ENCODE measurements at places on chromosomes 7 and 10.

GRCh38 chr7:66282591-66282935 is 77.4 kb downstream of the TPST1 start:
- DNase-seq: no peak

GRCh38 chr10:91200314-91201212 is 19.9 kb upstream of the PCGF5 start:
- no peak for DNase-seq

DNA sequence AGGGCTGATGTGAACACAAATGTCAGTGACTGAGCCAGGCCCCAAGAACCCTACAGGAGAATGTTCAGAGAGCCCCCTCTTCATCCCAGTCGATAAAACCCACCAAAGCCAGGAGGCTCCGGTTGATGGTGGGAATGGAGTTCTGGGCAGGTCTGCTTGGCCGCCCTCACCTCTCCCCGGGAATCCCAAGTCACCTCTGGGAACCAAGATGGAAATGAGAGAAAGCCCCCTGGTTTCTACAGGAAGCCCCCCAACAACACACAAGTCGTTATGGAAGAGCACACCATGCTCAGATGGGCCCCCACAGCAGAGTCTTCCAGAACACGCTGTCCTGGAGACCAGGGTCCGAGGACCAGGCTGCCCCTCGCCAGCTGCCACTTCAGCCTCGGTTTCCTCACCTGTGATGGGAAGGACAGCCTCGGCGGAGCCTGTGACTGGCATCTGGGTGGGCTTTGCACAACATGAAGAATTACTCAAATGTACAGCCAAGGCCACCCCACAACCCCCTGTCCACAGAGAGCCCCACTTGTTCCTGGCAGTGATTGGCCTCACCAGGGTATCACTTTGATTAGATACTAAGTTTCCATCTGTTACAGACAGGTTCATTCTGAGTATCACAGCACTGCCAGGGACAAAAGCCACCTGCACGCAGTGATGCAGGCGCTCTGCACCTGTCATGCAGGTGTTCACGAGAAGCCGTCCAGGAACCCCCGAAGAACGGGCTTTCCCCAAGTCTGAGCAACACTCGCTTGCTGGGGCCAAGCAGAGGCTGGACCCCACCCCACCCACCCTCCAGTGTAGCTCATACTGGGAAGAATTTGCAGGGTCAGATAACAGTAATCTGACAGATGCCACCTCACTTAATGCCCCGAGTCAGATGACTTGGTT is 57.6 kb downstream of the MKI67 start:
- DNase-seq: no peak

GRCh38 chr10:9824631-9825071 is 1193.0 kb upstream of the CELF2 start:
- DNase-seq: no peak

GRCh38 chr10:34835908-34836508 is 20.9 kb upstream of the PARD3 start:
- no peak for DNase-seq

DNA sequence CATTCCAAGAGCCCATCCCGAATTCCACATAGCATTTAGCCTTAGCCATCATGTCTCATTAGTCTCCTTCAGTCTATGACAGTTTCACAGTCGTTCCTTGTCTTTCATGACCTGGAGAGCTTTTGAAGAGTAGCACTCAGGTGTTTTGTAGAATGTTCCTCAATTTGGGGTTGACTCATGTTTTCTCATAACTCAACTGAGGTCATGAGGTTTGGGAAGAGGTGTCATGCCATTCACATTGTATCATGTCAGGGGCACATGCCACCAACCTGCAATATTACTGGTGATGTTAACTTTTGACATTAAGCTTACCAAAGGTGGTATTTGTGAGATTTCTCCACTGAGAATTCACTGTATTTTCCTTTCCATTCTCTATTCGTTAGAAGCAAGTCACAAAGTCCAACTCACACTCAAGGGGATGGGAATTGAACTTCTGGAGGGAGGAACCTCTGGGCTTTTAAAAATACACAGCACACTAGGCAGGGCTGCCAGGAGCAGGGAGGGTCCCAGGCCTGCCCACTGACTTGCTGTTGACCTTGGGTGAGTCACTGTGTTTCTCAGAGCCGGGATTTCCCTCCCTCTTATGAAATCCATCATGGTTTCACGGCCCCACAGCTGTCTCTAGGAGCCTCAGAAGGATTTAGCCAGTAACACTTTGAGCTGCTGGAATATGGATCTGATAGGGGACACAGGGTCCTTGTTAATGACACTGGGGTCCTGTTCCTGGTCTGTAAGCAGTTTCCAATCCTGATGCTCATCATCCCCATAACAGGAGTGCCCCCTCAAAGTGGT is 74.4 kb upstream of the TCF7L2 start:
- DNase-seq: no peak

- no peak for DNase-seq
Measured at GRCh38 chr10:44776181-44776580, 135.0 kb upstream of the TMEM72 start.

DNA sequence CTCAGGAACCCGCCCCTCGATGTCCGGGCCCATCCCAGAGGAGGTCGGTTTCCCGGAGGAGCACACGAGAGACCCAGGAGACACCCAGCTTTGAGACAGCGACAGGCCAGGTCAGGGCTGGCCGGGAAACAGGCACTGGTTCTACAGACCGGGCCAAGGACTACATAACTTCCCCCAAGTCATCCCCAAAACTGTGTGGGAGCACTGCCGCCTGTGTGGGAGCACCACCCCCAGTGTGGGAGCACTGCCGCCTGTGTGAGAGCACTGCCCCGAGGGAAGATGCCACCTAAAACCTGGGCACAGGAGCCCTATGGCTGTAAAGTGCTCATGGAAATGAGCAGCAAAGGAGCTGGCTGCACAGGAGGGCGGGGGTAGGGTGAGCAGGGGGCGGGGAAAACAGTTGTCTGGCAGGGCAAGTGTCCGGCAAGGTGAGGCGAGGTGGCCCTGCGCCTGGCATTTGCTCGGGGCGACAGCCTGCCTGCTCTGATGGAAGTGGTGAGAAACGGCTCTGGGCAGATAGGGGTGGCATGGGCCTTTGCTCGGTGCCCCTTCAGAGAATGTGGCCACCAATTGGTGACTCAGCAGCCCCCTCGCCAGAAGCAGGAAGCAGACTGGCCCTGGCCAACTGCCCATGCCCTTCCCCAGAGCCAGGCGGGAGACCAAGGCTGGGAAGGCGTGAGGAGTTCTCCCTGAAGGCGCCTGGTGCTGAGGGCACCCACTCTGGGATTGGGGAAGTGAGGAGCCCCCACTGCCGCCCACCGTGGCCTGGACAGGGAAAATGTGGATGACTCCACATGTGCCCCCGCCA is 26.2 kb downstream of the PAPOLB start:
- no peak for DNase-seq

DNA sequence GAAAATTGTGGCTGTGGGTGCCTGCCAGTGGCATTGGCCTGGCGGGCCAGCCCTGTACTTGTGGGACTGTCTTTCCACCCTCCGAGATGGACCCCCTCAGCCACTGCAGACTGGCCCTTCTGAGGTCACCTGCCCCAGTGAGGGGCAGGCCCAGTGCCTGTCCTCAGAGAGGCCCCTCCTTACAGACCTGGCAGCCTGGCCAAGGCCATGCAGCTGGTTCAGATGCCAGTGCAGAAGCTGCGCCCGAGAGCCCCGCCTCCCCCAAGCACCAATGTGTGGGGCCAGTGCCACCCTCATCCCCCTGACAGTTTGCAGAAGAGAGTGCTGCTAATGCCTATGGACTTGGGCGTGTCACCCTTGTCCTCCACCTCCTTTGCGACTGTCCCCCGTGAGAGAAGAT is 10.0 kb downstream of the ZNF316 start:
- DNase-seq: no peak

- no peak for DNase-seq
Measured at GRCh38 chr7:7331523-7331922, 149.2 kb downstream of the C1GALT1 start.

GRCh38 chr7:84110400-84110799 is 84.2 kb downstream of the SEMA3A start:
- no peak for DNase-seq

- no peak for DNase-seq
Measured at GRCh38 chr7:44277851-44278250, 47.5 kb downstream of the CAMK2B start.

DNA sequence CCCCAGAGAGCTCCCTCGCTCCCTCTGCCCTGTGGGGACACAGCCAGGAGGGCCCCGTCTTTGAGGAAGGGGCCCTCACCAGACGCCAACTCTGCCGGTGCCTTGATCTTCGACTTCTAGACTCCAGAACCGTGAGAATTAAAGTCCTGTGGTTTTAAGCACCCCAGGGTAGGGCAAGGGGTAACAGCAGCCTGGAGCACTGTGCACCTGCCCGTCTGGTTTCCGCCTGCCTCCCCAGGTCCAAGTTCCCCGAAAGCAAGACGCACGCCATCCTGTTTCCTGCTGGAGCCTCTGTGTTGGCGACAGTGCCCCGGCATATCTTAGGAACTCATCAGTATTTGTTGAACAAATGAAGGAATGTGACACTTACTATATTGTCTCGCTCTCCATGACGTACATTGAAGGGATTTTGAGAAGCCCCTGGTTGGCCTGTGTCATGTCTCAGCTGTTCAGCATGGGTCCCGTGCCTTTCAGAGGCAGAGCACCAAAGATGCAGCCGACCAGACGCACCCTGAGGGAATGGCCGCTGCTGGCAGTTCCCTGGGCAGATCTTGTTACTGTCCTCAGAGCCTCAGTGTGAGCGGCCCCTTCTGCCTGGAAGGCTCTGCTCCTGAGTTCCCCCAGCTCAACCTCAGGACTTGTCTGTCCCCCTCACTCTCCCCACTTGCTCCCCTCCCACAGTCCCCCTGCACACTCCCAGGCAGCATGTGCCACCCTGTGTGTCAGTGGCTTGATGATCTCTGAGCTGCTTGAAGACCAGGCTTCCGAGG is 226.2 kb downstream of the TCERG1L start:
- DNase-seq: no peak

- no peak for DNase-seq
Measured at GRCh38 chr10:79376751-79377556, 29.7 kb downstream of the PPIF start.

DNA sequence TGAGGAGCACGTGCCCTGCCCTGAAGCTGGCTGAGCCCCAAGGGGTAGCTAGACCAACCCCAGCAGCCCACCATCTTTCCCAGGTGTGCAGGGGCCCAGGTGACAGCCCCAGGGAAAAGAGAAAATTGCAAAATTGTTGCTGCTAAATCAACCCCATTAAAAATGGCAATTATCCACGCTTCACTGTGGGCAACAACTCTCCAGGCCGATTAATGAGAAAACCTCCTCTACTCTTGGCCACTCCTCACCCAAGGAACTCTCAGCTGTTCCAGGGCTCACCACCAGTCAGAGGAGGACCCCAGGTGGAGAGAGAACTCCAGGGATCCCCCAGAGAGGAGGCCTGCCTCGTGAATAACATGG is 516.1 kb upstream of the MGMT start:
- DNase-seq: no peak

- DNase-seq: peak; percentile 42
Measured at GRCh38 chr10:7408291-7409044, 2.4 kb downstream of the SFMBT2 start.

DNA sequence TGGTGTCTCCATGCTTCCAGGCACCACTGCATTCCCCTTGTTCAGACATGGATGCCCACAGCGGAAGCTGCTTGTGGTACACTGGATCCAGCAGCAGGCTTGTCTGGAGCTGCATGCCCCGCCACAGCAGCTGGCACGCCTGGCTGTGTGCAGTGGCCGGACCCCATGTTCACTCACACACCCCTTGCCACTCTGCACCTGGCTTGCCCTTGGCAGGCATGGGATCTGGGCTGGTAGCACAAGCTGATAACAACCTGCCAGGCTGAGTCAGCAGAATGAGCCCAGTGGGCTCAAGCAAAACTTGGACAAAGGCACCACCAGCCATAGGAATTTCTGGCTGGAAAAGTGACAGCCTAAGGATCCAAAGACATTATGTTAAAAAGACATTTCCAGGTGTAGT is 91.8 kb upstream of the TMEM168 start:
- DNase-seq: no peak

DNA sequence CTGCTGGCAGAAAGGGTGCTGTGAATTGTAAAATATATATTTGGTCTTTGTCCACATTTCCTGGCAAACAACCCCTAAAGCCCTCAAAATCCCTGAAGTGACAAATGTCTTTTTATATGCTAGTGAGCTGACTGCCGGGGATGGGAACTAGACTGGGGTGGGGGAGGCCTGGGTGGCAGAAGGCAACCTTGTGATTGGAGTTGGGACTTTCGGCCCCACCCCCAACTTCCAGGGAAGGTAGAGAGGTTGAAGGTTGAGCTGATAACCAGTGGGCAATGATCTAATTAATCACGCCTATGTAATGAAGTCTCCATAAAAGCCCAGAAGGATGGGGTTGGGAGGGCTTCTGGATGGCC is 2.7 kb downstream of the EPHA1 start:
- DNase-seq: no peak

GRCh38 chr10:71580926-71581325 is 138.7 kb downstream of the C10orf105 start:
- no peak for DNase-seq

DNA sequence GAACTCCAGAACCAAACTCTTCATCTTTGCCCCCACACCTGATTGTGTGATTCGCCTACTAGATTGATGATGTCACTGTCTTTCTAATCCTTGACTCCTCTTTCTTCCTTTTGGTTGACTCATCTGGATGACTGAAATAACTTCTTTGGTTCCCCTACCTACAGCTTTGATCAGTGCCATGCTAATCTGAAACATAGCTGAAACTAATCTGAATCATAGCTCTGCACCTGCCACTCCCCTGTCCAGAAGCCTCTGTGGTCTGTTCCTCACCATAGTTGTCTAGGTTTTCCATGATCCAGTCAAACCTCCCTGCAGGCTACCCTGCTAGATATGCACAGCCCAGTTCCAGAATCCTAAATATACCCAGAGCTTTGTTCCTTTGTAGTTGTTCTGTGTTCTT is 51.9 kb downstream of the ZNF365 start:
- no peak for DNase-seq

- DNase-seq: no peak
Measured at GRCh38 chr7:55622241-55622640, 49.9 kb upstream of the VOPP1 start.

DNA sequence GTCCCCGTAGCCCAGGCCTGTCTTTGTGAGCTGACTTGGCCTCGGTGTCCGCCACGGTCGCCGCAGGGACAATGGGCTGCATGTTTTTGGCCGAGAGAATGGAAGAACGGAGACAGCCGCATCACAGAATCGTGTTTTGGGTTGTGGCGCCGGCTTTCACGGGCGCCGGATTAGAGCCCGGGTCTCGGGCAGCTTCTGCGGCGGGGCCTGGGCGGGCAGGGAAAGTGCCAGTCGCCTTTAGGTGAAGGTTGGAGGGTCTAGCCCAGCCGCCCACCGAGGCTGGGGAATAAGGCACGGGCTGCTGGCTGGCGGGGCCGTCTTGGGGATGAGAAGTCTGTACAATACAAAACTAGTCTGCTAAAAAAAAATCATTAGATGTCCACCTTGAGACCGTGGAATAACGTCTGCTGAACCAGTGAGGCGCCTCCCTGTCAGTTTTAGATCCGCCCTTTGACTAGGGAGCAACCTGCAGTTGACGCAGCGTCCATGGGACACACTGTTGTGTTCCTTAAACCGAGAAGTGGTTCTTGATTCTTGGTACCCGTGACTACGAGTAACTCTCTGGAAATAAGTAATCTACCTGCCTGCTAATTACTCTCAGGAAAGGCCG is 577 bp downstream of the DNAJB9 start:
- DNase-seq: peak; percentile 59

- DNase-seq: no peak
Measured at GRCh38 chr7:78095549-78095948, 297.0 kb downstream of the PHTF2 start.

GRCh38 chr7:105972276-105972675 is 9.2 kb downstream of the CDHR3 start:
- no peak for DNase-seq

- no peak for DNase-seq
Measured at GRCh38 chr10:21261842-21262294, 263.6 kb downstream of the SKIDA1 start.
